ENCODE measurements at places on chromosomes 3 and 15.
A peak's percentile ranks its signal among the peaks of the same experiment; 100 is the strongest.

DNA sequence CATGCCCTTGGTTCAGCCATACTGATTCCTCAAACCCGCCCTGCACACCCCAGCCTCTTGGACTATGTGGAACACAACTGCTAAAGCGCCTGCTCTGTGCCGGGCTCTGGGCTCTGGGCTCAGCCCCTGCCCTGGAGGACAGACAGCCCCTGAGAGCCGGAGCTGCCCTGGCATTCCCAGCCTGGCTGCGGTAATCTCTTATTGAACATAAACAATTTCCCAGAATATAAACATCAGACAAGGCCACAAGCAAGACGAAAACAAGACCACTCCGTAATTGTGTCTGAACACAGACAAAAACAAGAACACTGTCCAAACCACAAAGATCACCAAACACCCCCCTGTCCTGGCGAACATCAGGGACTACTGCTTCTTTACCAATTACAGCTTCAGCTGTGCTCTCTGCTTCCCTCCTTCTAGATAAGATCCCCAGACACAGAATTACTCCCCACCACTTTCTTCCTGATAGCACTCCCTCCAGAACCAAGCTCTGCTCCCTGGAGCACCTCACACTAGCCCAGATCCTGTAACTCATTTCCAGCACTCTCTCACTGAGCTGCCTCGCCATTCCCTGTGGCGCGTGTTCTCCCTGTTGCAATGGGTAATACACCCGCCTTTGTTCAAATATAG lies 57.1 kb upstream of the TLE3 start:
- DNase-seq: no peak

DNA sequence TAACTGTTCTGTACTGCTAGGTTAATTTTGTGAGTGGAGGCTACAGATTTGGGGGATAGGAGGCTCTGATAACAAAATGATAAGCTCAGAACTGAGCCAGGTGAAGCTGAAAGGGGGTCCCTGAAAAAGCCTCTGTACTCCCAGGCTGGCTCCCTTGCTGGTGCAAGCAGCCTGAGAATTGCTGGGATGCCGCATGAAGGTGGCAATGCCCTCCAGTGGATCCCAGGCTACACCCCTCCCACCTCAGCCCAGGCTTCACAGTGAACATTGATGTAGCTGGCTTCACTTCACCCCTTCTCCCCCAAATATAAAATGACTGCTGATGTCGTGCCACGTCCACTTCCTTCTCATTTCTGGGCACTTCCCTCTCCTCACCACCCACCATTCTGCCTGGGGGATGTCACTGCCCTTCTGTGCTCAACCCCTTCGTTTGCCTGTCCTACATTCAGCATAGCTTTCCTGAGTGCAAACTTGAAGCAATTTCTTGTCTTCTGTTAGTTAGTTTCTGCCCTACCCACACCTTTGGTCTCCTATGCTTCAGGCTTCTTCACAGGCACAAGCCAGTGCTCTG lies 9.7 kb upstream of the ARHGEF26 start:
- DNase-seq: no peak

GRCh38 chr15:90706394-90707327 lies 10.5 kb upstream of the BLM start:
- no peak for DNase-seq

- no peak for DNase-seq
Observed at GRCh38 chr3:56693750-56694149, 10.7 kb upstream of the TASOR start.

- DNase-seq: no peak
Observed at GRCh38 chr15:92494806-92495336, 101.2 kb downstream of the ST8SIA2 start.

DNA sequence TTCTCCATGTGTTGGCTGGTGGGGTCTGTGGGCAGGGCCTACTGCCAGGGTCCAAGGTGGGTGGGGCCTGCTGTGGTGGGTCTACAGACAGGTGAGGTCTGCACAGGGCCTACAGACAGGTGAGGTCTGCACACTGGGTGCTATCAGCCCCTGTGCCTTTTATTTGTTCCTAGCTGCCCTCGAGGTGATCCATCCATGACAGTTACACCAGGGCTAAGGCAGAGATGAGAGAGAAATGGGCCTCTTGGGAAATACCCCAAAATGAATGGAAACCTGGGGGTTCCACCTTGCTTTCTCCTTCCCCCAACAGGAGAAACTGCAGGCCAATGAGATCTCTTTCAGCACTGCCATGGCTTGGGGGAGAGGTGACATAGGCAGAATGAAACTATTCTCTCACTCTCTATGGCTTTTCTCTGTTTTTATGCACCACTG lies 36.4 kb downstream of the CFAP100 start:
- no peak for DNase-seq

DNA sequence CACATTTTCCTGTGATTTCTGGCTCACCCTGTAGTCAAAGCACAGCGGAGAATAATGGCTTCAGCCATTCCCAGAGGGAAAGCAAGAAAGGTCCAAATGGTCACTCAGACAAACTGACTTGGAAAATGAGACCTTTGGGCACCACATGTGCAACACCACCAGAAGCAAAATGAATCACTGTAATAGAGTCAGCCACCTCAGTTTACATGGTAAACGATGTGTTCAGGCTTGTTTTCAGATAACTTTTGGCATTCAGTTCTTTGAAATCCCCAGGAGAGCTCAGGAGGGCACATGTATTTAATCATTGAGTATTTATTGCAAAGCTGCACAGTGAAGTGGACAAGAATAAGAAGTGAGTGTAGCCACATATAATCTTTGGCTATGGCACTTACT lies 38.4 kb upstream of the ALCAM start:
- no peak for DNase-seq

- no peak for DNase-seq
Observed at GRCh38 chr3:117811786-117812185, 1102.2 kb downstream of the TUSC7 start.

GRCh38 chr15:56783156-56783856 lies 50.0 kb upstream of the ZNF280D start:
- no peak for DNase-seq

DNA sequence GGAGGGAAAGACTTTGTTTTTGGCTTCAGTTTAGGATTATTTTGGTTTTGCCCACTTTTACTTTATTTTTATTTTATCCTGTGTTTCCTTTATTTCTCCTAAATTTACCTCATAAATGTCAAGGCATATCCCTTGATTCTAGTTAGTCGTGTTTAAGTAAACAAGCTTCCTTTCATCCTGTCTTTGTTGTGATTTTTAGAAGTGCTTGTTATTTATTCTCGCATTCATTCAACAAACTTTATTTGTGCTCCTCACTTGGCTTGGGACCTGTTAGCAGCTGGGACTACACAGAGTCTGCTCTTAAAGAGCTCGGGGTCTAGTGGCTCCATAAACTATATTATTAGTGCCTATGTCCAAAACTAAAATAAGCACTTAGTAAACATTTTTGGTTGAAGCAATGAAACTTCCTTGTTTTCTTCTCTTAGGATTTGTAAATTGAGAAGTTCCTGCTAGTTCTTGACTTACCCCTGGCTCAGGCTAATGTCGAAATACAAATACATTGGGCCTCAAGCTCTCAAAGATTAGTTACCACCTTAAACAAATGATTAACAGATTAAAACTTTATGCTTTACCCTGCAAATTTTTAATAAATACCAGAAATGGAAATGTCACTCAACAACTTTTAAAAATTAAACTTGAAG lies 19.0 kb upstream of the DMXL2 start:
- DNase-seq: no peak

DNA sequence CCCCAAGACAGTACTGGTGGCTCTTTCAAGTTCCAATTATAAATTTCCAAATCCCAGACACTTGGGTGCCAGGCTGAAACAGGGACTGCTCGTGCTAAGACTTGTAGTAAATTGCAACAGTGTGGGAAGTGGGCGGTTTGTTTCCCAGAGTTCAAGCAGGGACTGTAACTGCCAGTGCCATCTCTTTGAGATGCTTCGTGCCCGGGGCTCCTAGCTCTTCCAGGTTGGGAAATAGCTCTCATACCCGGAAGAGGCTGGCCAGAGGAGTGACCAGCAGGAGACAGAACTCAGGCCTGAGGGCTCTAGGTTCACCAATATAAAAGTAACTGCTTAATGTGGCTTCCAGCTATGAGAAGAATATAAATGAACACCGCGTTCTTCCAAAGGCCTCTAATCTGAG lies 54.0 kb upstream of the NEO1 start:
- no peak for DNase-seq

- no peak for DNase-seq
Observed at GRCh38 chr3:107953722-107954121, 137.1 kb downstream of the CD47 start.

- DNase-seq: peak; percentile 3
Observed at GRCh38 chr15:61327019-61327631, 98.0 kb upstream of the RORA start.

DNA sequence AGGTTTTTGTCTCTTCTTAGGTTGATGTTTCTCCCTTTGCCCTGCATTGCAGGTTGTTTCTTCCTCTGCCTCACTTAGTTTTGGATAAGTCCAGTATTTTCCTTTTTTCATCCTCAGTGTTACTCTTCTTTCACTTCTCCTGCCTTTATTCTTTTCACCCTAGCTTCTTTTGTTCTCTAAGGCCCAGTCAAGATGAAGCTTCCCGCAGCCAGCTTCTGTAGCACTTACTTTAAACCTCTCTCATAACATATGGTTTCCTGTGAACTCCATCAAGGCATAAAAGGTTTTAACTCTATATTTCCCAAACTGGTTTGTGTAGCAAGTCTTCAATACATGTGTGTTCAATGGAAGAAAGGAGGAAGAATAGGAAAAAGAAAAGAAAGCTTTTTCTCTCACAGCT lies 54.1 kb downstream of the TP63 start:
- no peak for DNase-seq

- no peak for DNase-seq
Observed at GRCh38 chr3:53035825-53036619, 9.9 kb downstream of the SFMBT1 start.

GRCh38 chr3:130687327-130687726 lies 59.3 kb downstream of the PIK3R4 start:
- DNase-seq: no peak

DNA sequence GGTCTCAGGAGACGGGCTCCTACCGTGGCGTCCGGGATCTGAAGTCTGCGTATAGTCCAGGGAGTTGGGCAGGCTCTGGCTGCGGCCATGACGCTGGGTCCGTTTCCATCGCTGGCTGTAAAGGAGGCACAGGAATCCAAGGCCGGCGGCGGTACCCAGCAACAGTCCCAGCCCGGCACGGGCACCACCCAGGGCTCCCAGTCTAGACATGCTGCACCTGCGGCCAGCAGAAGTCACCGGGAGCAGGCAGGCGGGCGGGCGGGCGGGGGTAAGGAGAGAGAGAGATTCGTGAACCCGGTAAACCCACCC lies 526 bp downstream of the RMDN3 start:
- DNase-seq: no peak

DNA sequence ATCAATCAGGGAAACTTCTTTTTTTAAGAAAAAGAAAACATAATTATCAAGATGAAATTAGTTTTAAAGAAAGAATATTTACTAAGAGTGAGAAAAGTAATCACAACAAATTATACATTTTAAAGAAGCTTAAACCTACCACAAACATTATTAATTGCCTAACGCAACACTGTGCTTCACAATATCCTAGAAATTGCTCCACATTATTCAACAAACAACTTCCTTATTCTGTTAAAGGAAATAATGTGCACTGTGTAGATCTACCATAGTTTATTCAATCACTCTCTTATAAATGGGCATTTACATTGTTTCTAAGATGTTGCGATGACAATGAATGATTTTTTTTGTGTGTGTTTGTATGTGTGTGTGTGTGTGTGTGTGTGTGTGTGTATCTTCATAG lies 525.9 kb upstream of the KCNMB2 start:
- no peak for DNase-seq

DNA sequence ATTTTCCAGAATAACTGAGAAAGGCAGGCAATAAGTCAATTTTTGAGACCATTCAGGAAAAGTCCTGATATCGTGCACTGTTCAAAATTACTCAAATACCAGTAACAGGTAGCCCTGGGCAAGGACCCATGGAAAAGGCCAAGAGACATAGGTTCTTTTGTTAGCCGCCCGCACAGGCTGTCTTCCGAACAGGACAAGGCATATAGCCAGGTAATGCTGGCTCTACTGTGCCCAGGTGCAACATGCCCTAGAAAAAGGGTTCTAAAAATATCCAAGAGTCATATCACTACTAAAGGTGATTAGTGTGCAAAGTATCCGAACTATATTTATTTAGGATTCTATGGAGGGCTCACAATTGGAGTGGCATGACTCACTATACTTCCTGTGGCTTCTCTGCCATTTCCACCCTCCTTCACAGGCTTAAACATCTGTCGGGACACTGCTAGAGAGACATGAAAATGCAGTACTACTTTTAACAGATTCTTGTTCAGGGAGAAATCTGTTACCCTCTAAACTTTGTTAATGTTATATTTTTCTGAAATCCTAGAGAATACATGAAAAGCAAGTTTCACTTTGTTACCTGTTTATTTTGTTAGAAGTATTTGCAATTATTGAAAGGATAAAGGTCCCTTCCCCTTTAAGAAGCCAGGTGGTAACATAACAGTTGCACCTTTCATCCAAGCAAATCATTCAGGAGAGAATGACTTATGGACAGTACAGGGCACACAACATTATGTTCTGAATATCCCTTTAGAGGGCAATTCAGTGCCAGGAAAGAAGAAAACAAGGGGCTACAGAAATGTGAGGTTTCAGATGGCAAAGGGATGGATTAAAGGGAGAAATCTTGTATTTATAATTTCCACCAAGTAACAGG lies 293.3 kb upstream of the THBS1 start:
- DNase-seq: no peak

GRCh38 chr3:174233511-174233910 lies 625.6 kb upstream of the NAALADL2 start:
- no peak for DNase-seq

GRCh38 chr3:196894557-196895295 lies 27.0 kb downstream of the SENP5 start:
- DNase-seq: no peak

- DNase-seq: no peak
Observed at GRCh38 chr3:167731393-167731792, 3.3 kb downstream of the PDCD10 start.

- DNase-seq: no peak
Observed at GRCh38 chr15:71091601-71092000, 23.7 kb upstream of the THSD4 start.

- no peak for DNase-seq
Observed at GRCh38 chr3:58391156-58391865, 42.3 kb downstream of the PDHB start.

DNA sequence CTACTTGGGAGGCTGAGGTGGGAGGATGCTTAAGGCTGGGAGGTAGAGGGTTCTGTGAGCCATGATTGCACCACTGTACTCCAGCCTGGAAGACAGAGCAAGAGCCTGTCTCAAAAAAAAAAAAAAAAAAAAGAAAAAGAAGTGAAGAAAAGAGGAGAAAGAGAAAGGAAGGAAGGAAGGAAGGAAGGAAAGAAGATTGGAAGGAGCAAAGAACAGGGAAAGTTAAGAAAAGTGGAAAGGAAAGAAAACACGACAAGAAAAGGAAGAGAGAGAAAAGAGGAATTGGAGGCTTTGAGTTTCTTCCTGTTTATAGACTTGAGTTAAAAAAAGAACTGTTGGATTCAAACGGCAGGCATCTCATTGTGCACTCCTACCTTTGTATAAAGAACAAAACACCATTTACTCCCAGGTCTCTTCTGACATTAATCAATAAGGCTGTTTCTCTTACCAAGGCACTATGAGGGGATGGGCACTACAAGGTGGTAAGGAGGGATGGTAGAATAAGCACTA lies 73.5 kb downstream of the EDEM1 start:
- DNase-seq: no peak

GRCh38 chr3:60669636-60670035 lies 581.6 kb downstream of the FHIT start:
- no peak for DNase-seq
